ENCODE measurements at places on chromosomes 6 and 20. TPM values are rescaled to one million over a fixed set of nuclear protein-coding genes. Genes with fewer than 3 reads are reported as not detected.
A peak's percentile ranks its signal among the peaks of the same experiment; 100 is the strongest.

Gene CLPSL1
- total RNA-seq = not detected

Gene GABRR1
- not detected for total RNA-seq

Gene AKAP12
- total RNA-seq = 70.1 TPM

Gene CD83
- 1.4 TPM for total RNA-seq

Gene CST4
- total RNA-seq = not detected

Gene CDSN
- total RNA-seq = not detected

- peak overlapping the region; percentile 90 for H3K4me3 ChIP-seq
- H3K27ac ChIP-seq = peak overlapping the region; percentile 87
- DNase-seq = no peak
- H3K36me3 ChIP-seq = no peaks in the 10 kb centered on the region
These were observed 1.5 kb downstream of the ID4 start for GRCh38 chr6:19838442-19839236.

DNA sequence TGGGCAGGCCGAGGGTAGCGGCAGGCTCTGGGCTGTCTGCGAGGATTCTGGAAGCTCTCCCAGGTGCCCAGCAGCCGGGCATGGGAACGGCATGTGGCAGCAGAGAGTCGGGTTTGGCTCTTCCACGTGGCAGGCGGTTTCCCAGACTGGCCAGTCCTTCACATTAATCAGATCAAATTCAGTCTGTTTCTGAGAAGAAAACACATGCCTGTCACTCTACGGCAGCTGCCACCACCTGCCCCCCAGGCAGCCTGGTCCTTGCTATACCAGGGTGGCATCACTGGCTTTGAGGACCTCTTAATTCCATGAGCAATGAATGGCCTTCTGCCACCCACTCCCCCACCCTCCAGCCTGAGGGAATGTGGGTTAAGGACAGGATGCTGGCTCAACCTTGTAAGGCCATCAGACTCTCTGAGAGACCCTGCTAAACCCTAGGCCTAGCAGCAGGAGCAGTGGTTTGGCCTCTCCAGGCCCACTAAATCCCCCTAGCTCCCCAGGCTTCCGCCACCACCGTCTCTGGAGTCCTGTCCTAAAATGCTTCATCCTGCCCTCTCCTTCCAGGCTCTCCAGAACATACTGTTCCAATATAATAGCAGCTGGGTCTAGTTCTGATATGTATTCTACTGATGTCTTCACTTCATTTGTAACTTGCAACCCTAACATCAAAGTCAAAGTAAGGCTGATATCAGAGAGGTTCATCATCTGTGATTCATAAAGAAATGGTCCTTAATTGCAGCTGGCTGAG is 47.8 kb downstream of the PLCG1 start:
- DNase-seq = peak; percentile 61
- peaks cover 27% of the 10 kb centered on the region for H3K36me3 ChIP-seq
- H3K27me3 ChIP-seq = no peaks in the 10 kb centered on the region
- no peak overlapping the region for H3K4me3 ChIP-seq

DNA sequence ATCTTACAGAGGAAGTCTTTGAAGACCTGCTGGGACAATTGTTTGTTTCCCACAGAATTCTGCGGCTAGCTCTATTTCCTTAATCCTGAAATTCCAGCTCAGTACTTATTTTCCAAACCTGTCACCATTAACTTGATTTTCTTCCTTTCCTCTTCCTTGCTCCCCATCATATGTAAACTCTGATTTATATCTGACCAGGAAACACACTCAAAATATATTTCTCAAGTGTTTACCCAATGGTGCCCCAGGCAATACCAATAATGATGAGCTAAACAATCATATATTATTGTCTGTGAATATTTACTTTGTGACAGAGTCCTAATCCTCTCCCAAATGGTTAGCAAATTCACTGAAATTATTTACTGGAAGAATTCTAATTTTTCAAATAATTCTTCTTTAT is 597.3 kb downstream of the PKHD1 start:
- no peak for DNase-seq
- H3K36me3 ChIP-seq = no peaks in the 10 kb centered on the region
- no peaks in the 10 kb centered on the region for H3K27me3 ChIP-seq
- no peak overlapping the region for H3K4me3 ChIP-seq
- H3K27ac ChIP-seq = no peak overlapping the region

DNA sequence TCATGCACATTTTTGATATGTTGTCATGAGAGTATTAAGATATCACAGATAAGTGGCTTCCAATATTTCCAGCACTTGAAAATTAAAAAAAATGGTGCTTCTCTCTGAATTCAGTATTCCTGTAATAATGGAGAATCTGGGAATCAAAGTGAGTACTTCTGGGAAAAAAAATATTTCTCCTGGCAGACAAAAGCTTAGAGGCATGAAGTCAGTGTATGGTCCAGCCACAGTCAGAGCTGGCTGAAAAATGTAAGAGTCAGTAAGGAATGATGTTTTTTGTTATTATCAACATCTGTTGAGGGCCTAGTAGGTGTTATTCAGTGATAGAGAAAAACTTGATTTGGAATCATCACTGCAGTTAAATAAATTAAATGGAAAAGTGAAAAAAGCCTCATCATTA is 3.2 kb upstream of the RFPL4B start:
- H3K4me3 ChIP-seq = no peak overlapping the region
- no peaks in the 10 kb centered on the region for H3K36me3 ChIP-seq
- H3K4me1 ChIP-seq = peaks cover 3% of the 10 kb centered on the region

GRCh38 chr6:83311231-83311630 is 118.1 kb downstream of the RWDD2A start:
- peaks cover 11% of the 10 kb centered on the region for H3K4me1 ChIP-seq
- H3K27me3 ChIP-seq = no peaks in the 10 kb centered on the region
- DNase-seq = no peak

GRCh38 chr20:16095226-16095625 is 478.0 kb downstream of the KIF16B start:
- H3K36me3 ChIP-seq = no peaks in the 10 kb centered on the region
- no peak overlapping the region for H3K27ac ChIP-seq
- no peak for DNase-seq
- H3K4me3 ChIP-seq = no peak overlapping the region

Measured in osteoblast (primary cell).